Stimulated activated CD4-positive, alpha-beta T cell treated with anti-CD3 and anti-CD28 coated beads, Interleukin-2, amount 100 ng/mL, for 24 hours (primary cell): ENCODE measurements at places on chromosomes 4 and X.
A peak's percentile ranks its signal among the peaks of the same experiment; 100 is the strongest.

DNA sequence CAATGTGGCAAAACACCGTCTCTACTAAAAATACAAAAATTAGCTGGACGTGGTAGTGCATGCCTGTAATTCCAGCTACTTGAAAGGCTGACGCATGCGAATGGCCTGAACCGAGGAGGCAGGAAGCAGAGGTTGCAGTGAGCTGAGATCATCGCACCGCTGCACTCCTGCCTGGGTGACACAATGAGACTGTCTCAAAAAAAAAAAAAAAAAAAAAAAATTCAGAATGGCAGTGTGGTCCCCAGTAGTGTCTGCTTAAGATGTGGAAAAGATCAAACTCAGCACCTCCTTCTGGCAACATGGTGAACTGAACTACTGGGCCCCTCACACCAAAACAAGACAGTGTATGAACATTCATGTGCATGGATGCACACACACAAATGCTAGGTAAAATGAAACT is 32.2 kb downstream of the SMS start:
- peak; percentile 15 for DNase-seq

GRCh38 chrX:140091125-140091886 is 126.0 kb upstream of the CXorf66 start:
- DNase-seq: no peak

DNA sequence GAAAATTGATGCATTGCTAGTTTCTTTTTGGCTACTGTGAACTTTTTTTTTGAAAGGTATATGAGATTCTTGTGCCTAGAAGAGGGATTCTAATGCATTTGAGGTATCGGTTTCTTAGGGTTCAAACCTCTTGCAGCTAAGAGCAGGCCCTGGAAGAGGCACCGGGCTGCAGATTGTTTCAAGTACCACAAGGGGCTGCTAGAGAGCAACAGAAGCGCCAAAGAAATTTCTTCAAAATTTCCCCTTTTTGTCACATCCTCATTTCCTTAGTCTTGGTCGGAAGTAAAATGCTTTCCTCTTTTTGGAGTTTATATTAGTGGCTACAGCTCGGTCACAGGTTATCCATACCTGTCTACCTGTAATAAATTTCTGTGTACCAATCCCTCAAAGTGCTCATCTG is 89.8 kb downstream of the PDGFRA start:
- peak; percentile 12 for DNase-seq

GRCh38 chr4:1058198-1058996 is 47.0 kb downstream of the FGFRL1 start:
- DNase-seq: no peak

DNA sequence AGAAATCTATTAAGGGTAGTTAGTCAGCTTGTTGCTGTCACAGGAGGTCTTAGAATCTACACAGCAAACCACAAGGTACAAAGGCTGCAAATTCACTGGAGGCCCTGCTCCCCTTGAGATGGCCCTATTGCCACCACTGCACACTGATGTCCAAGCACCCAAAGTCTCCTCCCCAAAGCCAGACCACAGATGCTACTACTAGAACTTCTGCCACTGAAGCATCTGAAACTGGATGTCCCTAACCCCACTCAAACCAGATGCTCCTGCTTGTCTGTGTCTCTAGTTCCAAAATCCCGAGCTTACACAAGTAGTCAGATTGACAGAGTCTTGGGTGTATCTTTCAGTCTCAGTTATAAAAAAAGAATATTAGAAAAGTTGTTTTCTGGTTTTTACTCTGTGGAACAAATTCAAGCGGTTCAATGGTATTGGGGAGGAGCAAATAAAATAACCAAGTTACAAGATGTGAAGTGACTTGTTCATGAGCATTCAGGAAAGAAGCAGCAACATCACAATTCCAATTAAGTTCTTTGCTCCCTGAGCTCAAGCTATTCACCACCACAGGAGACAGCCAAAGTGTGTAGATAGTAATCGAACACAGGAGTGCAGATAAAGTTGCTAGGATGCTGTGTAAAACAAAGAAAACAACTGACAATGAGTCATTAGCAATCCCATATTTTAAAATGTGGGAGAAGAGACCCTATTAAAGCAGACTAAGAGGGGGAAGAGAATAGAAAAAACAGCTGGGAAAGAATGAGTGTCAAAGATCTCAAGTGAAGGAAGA is 352.3 kb downstream of the PDGFC start:
- DNase-seq: no peak

GRCh38 chr4:152357206-152357605 is 178.7 kb downstream of the FBXW7 start:
- no peak for DNase-seq

- no peak for DNase-seq
Observed at GRCh38 chr4:80161413-80162058, 35.8 kb upstream of the PRDM8 start.

- no peak for DNase-seq
Observed at GRCh38 chr4:142480244-142480643, 365.9 kb downstream of the INPP4B start.

DNA sequence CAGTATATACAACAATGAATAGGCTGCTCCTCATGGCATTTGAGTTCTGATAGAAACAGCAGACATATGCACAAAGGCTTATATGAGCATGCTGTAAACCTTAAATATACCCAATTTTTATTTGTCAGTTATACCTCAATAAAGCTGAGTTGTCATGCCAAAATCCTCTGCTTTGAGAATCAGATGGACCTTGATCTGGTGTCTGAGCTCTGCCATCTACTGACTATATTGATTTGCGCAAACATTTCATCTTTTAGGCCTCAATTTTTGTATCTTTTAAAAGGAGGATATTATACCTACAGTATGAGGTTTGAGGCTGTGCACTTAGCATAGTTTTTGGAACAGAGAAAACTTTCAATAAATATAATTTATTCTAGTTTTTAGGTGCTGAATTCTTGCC is 85.2 kb downstream of the PRRG1 start:
- DNase-seq: no peak

GRCh38 chr4:184688447-184688846 is 38.9 kb downstream of the PRIMPOL start:
- DNase-seq: peak; percentile 16
